ENCODE measurements at places on chromosomes 2 and 18.
A peak's percentile ranks its signal among the peaks of the same experiment; 100 is the strongest.

DNA sequence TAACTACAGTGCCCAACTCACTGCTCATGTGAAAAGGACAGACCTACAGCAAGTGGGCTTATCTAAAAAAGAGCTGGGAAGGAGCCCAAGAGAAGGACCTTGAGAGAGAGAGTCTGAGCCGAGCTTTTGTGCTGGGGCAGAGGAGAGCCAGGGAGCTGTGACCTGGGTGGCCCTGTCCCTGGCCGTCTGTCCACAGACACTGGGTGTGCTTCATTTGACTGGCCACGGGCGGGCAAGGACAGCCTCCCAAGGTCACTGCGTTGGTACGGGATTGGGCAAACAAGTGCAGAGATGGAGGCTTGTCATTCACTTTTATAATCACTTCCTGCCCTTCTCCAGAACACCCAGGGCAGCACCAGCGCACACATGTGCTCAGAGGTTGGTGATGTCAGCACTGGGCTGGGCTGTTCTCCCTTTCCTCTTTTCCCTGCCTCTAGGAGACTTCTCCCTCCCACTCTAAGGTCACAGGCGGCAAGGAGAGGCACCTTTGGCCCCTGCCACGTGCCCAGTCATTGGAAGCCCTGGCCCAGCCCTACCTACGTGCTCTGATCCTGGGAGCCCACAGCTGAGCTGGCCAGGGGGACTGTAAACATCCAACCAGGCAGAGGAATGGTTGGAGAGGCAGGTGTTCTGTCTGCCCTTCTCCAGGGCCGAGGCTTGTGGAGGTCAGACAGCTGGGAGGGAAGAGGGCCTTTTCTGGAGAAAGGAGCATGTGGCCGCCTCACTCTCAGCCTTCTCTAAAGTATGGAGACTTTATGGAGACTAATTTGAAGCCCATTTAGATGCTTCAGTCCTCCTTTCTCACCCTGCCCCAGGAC lies 6.4 kb upstream of the PSD4 start:
- no peak for DNase-seq

DNA sequence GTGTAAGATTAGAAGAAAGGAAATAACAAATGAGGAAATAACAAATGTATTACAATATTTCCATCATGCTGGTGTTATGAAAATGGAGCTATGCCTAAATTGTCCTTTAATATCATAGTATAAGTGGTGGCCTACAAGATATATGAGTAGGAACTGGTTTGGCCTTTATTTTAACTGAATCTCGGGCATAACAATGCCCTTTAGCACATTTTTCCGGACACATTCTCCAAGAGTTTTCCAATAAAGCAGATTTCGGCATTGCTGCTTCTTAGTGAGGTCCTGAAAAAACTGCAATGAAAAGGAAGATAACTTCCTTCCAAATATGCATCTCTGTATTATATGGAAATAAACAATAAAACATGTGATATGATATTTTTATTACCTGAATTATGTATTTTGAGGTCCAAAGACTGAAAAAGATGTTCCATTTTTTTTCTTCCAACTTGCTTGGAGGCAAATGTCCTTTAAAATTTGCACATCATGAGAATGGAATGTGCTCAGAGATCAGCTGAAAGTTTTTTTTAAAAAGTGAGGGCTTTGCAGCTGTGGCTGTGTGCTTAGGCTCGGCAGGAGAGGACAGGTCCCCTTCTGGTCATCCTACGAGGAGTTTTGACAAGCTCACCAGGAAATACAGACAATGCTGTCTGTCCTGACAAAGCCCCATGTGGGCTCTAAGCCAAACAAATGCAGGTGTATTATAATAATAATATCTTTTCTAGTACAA lies 132.3 kb upstream of the RND3 start:
- no peak for DNase-seq

GRCh38 chr2:73260338-73260984 lies 23.8 kb downstream of the FBXO41 start:
- DNase-seq, result peak; percentile 45

- DNase-seq, result no peak
These were observed 30.3 kb downstream of the KIDINS220 start for GRCh38 chr2:8806885-8807704.

DNA sequence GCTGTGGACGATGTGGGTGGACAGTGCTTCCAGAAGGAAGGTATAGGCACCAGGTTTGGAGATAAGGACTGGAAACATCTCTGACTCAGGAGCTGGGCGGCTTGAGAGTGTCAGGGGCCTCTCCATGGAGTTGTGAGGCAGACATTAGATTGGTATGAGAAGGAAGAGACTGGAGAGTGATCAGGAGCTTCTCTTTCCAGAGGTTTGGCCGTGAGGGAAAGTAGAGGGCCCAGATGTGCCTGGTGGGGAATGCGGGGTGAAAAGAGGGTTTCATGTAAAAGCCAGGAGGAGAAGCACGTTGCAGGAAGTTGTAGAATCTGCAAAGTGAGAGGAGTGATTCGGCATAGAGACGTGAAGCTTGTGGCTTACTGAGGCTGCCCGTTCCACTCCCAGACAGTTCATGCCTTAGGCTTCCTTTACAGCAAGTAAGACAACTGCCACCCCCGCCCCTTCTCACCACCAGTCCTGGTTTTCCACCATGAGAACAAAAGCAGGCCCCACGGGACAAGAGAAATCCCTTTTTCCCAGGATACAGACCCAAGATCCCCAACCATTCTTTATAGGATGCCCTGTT lies 166.3 kb upstream of the HDAC4 start:
- DNase-seq, result no peak

DNA sequence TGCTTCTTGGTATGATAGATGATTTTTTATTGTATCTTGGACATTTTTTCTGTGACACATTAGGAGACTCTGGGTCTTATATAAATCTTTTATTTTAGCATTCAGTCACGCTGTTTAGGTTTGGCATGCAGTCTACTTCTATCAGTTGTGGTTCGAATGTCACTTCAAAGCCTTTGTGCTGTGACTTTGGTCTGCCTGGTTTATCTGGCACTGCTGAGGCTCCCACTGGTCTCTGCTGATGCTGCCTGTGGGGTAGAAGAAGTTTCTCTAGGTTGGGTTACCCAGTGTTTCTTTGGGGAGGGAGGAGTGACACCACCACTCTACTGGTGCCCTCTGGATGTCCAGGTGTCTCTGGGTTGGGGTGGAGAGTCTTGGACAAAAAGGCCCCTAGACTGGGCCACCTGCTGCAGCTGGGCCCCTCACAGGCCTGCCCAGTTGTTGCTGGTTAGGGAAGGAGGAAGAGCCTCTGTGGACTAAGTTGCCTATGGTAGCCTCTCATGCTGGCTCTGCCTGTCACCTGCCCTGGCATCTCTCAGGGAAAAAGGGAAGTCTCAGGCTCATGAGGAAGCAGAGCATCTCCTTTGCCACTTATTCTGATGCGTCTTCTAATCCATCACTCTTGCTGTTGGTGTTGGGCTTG lies 115.4 kb upstream of the HS6ST1 start:
- no peak for DNase-seq

DNA sequence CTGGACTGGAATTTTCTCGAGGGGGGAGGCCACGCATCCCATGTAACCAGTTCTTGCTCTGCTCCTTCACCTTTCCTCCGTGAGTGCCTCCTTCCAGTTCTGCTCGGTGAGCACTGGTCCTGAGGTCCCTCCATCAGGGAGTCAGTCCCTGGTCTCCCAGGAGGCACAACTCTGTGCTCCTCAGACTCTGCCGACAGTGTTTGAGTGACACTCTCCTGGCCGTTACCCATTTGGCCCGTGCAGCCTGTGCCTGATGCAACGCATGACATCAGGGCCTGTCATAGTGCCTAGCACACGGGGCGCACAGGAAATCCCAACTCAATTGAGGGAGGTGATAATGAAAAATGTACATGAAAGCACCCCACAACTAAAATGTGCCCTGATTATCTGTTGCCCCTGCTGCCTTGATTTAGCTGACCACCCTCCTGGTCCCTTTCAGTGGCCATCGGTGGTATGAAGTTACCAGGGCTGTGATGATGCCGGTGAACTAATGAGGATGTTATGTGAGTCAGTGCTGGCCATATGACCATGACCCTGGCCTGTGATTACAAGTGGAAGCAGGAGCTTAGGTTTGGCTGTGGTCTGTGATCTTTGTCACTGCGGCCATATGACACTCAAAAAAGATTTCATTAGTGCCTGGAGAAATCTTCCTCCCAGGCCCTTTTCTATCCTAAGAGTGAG lies 144.6 kb downstream of the TDRD15 start:
- no peak for DNase-seq

DNA sequence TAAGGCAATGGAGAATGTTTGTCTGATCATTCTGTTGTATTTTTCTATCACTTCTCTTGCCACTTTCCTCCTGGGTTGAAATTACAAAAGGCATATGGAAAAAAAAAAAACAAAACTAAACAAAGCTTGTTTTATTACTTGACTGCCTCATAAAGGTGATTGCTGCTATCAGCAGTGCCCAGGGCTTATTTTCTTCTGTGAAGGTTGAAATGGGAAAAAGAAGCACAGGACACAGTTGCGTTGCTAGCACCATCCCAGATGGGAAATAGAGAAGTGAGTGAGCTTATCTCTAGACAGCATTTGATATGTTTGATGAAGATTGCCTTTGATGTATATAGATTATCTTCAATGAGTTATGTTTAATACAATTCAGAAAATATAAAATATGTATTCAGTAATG lies 633.8 kb upstream of the ZNF804A start:
- no peak for DNase-seq

DNA sequence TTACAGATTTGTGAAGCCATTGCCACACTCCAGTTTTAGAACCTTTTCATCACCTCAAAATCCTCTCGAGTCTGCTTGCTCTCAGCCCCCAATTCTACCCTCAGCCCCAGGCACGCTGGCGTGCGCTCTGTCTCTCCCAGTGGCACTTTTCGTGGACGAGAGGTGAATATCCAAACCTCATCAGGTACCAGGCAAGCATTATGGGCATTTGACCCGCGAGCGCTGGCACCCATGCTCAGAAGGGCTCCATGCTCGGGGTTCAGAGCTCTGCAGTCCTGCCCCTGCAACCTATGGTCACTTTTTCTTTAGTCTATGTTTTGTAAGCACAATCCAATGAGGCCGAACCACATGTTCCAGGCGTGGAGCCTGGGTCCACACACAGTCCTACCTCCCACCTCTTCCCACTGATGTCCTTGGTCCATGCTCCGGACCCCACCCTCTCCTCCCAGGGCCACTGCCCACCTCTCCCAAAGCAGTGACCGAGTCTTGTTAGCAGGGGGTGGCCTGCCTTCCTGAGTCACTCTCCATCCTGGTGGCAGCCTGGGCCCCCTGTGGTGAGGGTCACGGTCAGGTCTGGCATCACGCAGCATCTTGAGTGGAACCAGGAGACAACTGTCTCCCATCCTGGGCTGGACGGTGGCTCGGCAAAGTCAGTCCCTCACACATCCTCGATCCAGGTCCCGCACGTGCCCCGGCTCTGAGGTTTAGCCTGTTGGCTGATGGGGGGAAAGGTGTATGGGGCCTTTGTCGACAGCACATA lies 256.9 kb downstream of the NDUFA10 start:
- no peak for DNase-seq

DNA sequence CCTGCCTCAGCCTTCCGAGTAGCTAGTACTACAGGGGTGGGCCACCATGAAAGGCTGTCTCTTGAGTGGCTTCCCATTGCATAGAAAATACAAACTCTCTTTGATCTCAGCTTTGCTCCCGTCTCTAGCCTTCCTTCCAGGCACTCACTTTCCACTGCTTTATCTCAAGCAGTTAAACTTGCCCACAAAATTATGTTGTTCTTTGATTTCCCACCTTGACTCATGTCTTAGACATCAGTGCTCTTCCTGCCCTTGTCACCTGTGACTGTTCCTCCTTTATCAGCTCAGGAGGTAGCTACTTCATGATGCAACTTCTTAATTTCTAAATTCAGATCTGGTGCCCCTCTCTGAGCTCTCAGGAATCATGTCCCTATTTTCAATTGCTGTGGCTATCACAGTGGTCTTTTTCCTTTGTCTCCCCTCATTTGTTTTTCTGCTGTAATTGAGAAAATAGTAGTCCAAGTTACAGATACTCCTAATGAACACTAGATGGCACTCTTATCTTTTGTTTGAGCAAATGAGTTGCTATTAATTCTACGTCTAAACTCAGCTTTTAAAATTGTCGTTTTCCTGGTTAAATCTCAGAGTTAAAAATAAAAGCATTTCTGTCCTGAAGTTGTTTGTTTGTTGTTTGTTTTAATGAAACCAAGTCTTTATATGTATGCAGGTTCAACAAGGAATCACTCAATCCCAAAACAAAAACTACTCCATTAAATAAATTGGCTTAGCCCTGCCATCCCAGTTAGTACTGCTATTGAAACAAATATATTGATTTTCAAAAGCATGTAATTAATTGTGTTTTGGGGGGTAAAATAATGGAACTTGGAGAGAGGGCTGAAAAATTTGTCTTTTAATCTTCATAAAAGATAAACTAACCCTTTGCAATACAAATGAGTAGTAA lies 46.9 kb upstream of the GREB1L start:
- peak; percentile 63 for DNase-seq

DNA sequence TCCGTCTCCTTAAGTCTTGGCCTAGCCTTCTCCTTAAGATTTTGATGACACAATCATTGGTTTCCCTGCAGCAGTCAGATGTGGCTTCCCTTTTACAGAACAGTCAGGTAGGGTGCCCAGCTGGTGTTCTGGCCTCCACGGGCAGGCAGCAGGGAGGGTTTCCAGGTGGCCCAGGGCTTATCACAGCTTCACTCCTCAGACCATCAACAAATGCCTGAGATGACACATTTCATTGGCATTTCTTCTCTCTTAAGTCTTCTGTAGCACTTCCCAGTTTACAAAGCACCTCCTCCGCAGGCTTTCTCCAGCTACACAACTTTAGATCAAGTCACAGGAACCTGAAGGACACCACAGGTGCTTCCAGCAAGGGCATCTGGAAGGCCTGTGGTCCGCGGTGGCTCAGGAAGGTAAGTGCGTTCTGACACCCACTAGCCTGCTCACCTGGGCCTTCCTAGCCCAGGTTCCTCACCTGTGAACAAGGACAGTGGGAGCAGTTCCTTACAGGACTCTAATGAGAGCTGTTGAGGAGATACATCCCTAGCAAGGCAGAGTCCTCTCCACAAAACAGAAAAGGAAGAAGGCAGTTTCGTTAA lies 37.6 kb downstream of the PTPN18 start:
- DNase-seq, result no peak

DNA sequence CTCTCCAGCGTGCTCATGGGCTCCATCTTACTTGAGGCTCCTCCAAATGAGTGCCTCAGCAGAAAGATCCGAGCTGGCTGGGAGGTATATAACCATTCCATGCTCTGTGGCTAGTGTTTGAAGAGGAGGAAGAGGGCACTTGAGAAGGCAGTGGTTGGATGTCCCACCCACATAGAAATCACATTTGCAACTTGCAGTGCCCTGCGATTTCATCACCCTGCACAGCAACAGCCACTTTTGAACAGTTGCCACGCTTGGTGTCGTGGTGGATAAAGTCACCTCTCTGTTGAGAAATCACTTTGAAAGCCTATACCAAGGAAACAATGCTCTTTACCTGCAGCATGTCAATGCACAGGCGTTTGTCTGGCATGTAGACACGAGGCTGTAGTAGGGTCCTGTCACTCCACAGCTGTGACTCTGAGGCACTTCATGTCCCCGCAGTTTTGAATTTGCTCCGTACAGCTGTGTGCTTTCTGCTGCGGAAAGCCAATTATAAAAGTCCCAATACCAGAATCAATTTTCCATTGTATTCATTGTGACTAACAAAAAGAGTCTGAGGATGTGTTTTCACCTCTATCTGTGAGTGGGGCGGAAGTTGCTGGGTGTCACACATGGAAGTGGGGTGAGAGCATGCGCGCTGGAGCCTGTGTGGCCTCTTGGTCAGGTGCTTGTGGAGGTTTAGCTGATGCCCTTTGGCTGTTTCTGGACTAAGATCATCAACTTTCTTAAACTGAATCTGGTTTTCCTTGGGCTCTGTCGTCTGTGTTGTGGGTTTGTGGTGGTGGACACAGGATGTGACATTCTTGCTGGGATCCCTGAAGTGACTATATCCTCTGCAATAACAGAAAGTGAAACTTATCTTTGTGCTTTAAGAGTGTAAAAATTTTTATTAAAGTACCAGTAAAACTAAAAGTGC lies 2.8 kb downstream of the CNDP2 start:
- peak; percentile 47 for DNase-seq
